Activated CD4-positive, alpha-beta T cell treated with anti-CD3 and anti-CD28 coated beads, Interleukin-2, amount 50 U/mL, for 48 hours (primary cell): ENCODE measurements at places on chromosomes 5 and 9.

GRCh38 chr5:8633696-8634095 lies 764.7 kb downstream of the MTRR start:
- no peak for DNase-seq

DNA sequence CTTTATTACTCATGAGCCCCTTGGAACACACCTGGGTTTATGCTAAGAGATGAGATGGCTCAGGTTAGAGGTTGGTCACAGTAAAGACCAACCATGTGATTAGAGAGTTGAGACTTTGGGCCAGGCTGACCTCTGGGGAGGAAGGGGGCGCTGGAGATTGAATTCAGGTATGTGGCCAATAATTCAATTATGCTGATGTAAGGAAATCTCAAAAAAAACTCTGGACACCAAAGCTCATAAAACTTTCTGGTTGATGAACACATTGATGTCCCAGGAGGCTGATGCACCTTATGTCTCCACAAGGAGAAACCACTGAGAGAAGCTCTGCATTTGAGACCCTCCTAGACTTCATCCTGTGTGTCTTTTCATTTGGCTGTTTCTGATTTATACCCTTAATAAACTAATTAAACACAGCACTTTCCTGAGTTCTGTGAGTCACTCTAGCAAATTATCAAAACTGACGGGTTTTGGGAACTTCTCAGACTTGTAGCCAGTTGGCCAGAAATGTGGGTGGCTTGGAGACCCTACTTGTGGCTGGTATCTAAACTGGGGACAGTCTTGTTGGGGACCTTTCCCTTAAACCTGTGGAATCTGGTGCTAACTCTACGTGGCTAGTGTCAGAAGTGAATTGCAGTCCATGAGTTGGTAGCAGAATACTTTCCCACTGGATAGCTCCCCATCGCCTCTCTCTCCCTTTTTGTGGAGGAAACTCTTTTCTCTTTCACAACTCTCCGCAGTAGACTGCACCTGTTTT lies 7.5 kb upstream of the CCL27 start:
- DNase-seq = no peak

DNA sequence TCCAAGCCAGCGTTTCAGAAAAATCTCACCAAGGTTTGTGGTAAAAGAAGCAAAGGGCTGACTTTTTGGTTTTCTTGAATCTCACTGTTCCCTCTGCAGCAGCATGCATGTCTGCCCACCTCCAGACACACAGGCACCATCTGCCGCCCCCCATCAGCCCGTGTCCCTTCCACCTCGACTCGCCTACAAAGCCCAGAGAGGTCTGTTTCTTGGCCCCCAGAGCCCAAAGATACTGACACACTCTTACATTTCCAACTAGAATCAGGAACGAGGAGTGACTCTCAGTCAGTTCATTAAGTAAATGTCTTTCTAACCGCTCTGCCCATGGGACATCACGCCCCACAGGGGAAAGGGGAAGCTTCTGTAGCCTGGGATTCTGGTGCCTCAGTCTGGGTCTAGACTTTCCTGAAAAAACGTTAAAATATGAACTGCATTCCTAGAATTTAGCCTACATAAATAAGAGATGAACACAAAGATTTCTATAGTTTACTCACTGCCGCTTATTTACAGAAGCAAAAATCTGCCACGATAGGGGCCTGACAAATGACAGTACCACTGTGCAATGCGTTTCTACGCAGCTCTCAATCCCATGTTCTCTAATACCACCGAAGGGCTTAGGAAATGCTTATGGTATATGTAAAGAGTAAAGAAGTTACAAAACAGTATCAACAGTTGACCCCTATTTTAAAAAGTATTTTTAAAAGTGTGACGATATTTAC lies 4.1 kb downstream of the IL4 start:
- DNase-seq = no peak

- peak; percentile 16 for DNase-seq
Measured at GRCh38 chr5:160787240-160787639, 64.8 kb downstream of the ATP10B start.
